ENCODE measurements at places on chromosomes 11 and 22.

DNA sequence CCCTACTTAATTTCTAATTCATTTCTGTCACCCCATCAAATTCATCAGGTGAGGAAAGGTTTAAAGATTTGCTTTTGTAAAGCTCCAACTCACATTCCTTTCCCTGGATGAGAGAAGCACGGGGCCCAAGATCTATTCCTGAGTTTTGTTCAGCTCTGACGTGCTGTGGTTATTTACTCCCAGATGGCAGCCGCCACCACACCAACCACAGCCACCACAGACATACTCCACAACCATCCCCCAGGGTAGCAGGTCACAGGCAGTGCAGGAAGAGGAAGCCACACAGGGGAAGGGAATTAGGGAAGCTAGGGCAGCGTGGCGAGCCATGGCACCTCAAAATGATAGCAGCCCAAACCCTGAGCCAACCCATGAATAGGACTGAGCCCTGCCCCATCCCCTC is 63.5 kb upstream of the CSNK2A3 start:
- DNase-seq, result no peak

GRCh38 chr11:85815186-85815931 is 4.4 kb upstream of the SYTL2 start:
- no peak for DNase-seq

GRCh38 chr11:8268530-8269400 is 5.1 kb upstream of the LMO1 start:
- DNase-seq, result peak; percentile 50

- no peak for DNase-seq
Measured at GRCh38 chr11:70383664-70384565, 14.4 kb upstream of the CTTN start.

- DNase-seq, result no peak
Measured at GRCh38 chr11:113204280-113204679, 110.1 kb upstream of the TTC12 start.

DNA sequence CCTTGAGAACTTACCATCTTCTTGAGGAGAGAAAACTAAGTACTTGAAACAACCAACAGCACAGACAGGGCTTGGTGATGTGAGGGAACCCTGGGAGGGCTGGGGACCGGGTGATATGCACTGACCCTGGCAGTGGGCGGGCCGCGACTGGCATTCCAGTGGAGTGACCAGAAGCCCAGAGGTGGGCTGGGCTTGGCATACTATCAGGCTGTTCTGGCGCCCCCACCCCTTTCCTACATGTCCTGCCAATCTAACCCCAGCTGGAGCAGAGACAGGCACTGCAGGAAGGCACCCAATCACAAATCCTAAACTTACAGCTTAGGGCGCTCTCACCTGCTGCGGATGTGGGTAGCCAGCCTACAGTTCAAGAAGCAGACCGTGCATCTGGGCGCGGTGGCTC is 54.0 kb upstream of the GCAT start:
- DNase-seq, result no peak

DNA sequence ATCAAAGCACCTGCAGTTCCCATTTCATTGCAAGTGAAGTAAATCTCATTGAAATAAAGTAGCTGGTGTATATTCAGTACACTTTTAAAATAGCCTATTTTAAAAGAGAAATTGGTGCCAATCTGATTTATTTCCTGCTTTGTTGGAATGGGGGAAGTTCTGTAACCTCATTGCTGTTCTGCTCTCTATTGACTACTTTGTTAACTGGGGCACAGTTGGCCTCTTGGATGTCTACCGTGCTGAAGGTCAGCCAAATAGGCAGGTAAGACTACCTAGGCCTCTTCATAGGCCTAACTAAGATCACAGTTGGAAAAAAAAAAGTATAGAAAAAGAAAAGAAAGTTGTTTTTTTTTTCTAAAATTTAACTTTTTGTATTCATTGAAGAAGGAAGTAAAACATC is 9.2 kb downstream of the CTNND1 start:
- no peak for DNase-seq

GRCh38 chr11:70120674-70121073 is 42.6 kb downstream of the ANO1 start:
- DNase-seq, result no peak

DNA sequence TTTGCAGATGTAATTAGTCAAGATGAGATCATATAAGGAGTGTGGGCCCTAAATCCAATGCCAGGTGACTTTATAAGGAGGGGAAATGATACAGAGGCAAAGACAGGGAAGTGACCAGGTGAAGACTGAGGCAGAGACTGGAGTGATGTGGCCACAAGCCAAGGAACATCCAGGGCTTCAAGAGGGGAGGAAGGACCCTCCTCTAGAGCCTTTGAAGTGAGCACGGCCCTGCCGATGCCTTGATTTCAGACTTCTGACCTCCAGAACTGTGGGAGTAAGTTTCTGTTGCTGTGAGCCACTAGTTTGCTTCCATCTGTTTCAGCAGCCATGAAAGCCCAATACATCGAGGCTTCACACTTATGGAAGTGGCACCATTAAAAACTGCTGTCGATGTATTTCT is 78.7 kb downstream of the SHANK2 start:
- DNase-seq, result no peak

- DNase-seq, result peak; percentile 82
Measured at GRCh38 chr22:50190941-50191741, 5.4 kb downstream of the TRABD start.

- DNase-seq, result no peak
Measured at GRCh38 chr11:2577991-2578928, 121.5 kb downstream of the KCNQ1OT1 start.

DNA sequence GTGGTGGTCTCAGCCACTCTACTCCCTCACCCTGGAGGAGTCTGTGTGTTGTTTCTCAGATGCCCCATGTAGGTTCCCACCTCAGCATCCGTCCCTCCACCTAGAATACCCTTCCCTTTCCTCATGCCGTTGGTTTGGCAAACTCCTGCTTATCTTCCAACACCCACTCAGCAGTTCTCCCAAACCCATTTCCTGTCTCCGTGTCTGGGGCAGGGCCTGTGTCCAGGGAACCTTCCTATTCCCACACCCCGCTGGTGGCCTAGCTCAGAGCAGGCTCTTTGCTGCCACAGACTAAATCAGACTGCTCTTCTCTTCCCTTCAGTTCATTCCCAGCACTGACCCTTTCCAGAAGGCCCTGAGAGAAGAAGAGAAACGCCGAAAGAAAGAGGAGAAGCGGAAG is 7.5 kb upstream of the SREBF2 start:
- DNase-seq, result no peak

- peak; percentile 58 for DNase-seq
Measured at GRCh38 chr11:60905551-60906113, 753 bp downstream of the PRPF19 start.

DNA sequence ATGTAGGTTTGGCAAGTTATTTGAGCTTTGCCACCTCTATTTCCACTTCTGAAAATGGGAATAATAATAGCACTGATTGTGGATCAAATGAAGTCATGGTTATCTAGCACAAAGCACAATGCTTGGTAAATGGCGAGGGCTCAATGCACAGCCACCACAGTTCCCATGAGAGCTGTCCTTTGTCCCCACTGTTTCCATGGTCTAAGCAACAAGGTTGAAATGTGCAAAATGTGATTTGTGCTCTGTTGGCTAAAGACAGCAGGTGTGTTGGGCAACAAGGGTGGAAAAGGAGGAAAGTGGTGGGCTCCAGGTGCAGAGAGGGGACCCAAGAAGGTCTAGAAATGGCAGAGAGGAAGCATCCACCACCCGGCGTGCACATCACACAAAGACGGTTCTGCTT is 200.5 kb downstream of the TRIM29 start:
- no peak for DNase-seq

DNA sequence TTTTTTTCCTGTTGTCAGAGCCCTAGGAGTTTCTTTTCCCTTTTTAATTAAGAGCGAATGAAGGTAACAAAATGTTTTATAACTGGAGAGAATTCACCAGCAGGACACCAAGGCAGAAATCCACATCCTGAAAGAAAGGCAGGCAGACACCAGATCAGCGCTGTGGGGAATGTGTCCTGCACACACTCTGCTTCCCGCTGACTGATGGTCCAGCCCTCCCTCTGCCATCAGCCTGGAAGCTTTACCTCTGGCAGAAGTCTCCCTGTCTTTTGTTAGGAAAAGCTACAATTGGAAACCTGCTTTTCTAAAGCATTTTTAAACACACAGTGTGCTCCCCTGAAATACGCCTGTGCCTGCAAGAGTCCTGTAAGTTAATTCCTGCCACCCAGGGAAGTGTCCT is 638.5 kb downstream of the NTM start:
- DNase-seq, result no peak

GRCh38 chr11:35752115-35752514 is 89.5 kb downstream of the TRIM44 start:
- DNase-seq, result no peak

GRCh38 chr11:9643751-9644150 is 20.1 kb upstream of the SWAP70 start:
- DNase-seq, result no peak

- peak; percentile 86 for DNase-seq
Measured at GRCh38 chr22:24156141-24156912, 25.0 kb upstream of the SUSD2 start.

DNA sequence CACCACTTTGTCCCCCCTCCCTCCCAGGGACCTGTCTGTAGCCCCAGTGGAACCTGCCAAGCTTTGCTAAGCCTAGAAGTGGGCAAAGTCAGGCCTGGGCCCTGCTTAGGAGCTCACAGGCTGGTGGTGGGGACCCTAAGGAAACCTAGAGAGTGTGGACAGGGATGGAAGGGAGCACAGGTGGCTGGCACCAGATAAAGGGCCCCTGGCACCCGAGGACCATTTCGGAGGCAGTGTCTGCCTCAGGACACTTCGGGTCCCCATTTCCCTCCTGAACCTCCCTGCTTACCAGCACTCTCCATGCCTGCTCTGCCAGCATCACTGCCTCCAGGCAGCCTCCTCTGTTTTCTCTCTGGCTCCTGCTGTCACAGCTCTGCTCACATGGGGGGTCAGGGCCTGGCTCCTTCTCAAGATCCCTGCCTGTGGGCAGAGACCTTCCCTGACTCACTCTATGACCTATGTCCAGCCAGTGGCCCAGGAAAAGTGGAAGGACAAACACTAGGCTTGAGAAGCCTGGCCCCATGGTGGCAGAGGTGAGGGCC is 13.6 kb upstream of the OMP start:
- DNase-seq, result no peak

DNA sequence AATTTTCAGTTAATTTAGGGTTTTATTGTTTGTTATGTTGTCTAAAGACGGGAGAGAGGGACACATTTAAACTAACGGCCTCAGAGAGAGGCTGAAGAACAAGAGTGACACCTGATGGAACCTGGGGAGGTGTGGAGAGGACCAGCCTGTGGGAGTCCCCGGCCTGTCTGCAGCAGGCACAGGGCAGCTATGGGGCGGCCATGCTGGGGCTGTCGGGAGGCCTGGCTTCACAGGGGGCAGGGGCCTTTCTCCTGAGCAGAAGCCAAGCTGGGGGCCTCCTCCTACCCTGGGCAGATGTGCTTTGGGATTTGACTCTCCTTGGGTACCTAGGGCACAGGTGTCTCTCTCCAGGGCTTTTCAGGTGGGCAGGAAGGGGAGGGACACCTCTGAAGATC is 21.9 kb downstream of the RELT start:
- DNase-seq, result no peak

DNA sequence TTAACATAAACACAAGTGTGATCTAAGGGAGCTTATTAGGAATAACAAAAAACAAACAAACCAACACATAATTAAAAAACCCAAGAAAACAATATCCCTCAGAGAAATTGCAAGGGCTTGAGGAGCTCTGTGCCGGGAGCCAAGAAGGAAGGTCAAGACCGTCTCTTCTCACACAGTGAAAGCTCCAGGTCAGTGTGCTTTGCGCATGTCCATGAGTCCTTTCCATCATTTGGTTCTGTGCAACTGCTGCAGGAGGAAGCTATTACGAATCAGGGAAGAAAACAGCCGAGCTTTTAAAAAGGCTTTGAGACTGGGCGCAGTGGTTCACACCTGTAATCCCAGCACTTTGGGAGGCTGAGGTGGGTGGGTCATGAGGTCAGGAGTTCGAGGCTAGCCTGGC is 4.6 kb downstream of the KRTAP5-8 start:
- DNase-seq, result no peak

DNA sequence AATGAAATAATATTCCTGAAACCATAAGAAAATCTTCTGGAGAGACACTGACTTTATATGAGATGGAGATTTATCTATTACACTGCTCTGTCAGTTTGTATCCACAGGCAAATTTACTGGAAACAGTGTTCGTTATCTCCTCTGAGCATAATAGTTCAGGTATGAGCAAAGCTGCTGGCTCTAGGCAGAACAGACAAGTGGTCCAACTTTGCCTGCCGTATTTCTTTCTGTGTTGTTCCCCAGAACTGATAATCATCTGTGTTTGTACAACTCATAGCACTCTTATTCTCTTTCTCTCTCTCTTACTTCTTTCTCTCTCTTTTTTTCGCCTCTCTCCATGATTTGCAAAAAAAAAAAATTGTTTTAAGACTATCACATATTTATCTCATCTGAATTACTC is 623.8 kb upstream of the CHORDC1 start:
- no peak for DNase-seq

DNA sequence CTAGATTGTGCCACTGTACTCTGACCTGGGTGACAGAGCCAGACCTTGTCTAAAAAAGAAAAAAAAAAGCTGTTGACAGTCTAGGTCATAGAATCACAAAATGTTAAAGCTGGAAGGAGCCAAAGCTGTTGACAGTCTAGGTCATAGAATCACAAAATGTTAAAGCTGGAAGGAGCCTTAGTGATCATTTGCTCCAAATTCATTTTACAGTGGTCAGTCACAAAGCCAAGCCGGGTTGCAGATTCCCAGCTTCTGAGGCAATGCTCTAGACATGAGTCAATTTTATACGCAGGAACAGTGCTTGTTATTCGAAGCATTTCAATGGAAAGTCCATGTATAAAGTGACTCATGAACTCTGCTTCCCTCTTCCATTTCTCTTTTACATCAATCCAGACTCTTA is 47.4 kb downstream of the SYT13 start:
- DNase-seq, result no peak

DNA sequence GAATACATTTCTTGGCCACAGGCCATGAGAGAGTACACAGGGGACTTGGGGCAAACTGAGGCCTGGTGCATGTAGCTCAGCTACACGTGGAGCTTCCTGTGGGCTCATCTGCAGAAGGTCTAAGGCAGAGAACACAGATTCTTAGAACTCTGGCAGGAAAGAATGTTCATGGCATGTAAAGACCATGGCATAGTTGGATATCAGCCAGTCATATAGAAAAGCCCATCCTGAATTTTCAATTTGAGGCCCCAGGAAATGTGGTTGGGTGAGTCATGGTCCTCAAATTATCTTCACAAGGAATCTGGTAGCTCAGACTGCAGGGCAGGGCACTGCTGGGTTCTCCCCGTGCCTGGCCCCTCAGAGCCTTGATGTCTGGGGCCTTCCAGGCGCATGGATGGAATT is 13.7 kb upstream of the ST3GAL4 start:
- DNase-seq, result no peak

Data from activated CD8-positive, alpha-beta memory T cell treated with anti-CD3 and anti-CD28 coated beads, Interleukin-2, amount 50 U/mL, for 48 hours (primary cell).